T-helper 17 cell (primary cell): ENCODE measurements at places on chromosomes 5 and 9.

DNA sequence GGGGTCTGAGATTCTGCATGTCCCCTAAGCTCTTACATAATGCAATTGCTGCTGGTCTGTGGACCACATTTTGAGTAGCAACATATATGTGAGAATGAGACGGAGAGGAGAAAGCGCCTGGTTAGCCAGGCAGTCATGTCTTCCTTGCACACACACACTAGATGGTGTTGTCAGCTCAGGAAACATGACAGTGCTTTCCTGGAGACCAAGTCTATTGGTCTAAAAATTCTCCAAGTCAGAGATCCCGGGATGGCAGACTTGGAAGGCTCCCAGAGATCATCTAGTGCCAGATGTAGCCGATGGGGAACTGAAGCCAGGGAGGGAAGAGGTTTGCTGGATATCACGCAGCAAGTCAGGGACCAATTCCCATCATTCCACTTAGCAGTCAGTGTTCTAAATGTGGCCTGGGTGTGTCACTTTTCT is 53.4 kb downstream of the GALNT12 start:
- no peak for DNase-seq

- no peak for DNase-seq
Measured at GRCh38 chr9:78468231-78468630, 171.3 kb downstream of the PSAT1 start.

- no peak for DNase-seq
Measured at GRCh38 chr5:135642488-135642870, 63.7 kb upstream of the CXCL14 start.

GRCh38 chr9:121736934-121737462 is 85.6 kb downstream of the DAB2IP start:
- DNase-seq: no peak

DNA sequence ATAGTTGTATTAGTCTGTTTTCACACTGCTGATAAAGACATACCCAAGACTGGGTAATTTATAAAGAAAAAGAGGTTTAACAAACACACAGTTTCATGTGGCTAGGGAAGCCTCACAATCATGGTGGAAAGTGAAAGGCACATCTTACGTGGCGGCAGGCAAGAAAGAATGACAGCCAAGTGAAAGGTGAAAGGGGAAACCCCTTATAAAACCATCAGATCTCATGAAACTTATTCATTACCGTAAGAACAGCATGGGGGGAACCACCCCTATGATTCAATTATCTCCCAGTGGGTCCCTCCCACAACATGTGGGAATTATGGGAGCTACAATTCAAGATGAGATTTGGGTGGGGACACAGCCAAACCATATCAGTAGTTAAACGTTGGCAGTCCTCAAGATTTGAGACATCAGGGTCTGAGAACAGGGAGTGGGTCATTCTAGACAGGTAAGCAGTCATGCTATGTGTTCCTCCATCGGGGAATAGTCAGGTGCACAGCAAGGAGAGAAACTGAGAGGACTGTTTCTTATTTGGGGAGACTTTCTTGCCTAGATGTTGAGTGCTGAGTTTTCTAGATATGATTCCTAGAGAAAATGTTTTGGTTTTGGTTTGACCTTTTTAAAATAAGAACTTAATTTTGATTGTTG is 45.8 kb upstream of the ENTREP1 start:
- no peak for DNase-seq

DNA sequence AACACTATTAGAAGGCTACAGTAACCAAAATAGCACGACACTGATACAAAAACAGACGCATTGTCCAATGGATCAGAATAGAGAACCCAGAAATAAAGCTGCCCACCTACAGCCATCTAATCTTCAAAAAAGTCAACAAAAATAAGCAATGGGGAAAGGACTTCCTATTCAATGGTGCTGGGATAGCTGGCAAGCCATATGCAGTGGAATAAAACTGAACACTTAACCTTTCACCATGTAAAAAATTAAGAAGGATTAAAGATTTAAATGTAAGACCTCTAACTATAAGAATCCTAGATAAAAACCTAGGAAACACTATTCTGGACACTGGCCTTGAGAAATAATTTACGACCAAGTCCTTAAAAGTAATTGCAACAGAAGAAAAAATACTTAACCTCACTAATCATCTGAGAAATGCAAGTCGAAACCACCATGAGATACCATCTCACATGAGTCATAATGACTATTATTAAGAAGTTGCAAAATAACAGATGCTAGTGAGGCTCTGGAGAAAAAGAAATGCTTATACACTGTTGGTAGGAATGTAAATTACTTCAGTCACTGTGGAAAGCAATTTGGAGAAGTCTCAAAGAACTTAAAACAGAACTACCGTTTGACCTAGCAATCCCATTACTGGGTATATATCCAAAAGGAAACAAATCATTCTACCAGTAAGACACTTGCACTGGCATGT is 203.3 kb upstream of the CDH9 start:
- no peak for DNase-seq

DNA sequence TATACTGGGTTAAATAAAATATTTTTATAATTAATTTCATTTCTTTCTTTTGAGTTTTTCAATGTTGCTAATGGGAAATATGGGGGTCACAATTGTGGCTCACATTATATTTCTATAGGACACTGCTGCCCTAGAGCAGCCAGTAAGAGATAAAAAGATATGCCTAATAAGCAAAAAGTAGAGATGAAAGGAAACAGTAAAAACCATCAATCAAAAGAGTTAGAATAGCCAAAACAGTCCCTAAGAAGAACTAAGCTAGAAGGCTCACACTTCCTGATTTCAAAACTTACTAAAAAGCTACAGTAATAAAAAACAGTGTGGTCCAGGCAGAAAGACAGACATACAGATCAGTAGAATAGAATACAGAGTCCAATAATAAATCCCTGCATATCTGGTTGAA is 104.4 kb downstream of the FANCC start:
- DNase-seq: no peak

GRCh38 chr5:149426931-149427330 is 47.8 kb upstream of the IL17B start:
- DNase-seq: no peak

DNA sequence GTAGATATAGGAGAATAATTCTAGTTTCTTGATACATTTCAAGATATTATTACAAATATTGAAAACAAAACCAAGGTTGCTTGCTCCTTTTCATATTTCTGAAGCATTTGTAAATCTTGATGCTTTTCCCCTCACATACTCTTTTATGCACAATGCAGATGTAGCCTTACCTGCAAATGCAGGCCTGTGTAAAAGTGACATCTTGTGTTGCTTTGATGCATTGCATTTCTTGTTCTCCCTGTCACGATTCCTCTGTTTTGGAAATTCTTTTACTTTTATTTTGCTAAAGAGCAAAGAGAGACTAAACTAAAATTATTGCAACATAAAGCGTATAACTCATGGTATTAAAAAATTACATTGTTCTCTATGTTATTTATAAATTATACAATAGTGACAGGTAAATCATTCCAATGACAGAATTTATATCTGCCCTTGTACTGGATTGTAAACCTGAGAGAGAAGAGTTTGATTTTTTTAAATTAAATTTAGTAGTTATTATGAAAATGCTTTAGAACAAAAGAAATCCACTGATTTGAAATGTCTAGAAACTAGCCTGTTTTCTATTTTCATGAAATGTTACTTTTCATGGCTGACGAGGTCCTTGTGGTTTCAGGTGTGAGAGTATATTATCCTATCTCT is 970.0 kb downstream of the MAT2B start:
- no peak for DNase-seq

- DNase-seq: no peak
Measured at GRCh38 chr5:118095115-118095514, 893.2 kb downstream of the DTWD2 start.

- no peak for DNase-seq
Measured at GRCh38 chr5:114636271-114636670, 274.4 kb downstream of the KCNN2 start.

DNA sequence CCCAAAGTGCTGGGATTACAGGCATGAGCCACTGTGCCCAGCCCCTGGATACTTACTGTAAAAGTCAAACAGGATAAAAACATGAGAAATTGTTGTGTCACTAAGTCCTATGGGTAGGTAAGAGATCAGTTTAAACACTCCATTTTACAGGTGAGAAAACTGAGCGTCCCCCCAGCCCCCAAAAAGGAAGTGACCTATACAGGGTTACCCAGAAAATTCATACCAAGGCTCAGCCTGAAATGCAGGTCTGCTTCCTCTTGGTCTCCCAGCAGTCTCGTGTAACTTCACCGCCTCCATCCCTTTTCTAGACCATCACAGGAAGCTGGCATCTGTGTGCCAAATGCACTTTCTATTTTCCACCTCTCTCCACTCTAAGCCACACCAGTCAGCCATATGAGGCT is 57.2 kb downstream of the TMOD1 start:
- DNase-seq: no peak

DNA sequence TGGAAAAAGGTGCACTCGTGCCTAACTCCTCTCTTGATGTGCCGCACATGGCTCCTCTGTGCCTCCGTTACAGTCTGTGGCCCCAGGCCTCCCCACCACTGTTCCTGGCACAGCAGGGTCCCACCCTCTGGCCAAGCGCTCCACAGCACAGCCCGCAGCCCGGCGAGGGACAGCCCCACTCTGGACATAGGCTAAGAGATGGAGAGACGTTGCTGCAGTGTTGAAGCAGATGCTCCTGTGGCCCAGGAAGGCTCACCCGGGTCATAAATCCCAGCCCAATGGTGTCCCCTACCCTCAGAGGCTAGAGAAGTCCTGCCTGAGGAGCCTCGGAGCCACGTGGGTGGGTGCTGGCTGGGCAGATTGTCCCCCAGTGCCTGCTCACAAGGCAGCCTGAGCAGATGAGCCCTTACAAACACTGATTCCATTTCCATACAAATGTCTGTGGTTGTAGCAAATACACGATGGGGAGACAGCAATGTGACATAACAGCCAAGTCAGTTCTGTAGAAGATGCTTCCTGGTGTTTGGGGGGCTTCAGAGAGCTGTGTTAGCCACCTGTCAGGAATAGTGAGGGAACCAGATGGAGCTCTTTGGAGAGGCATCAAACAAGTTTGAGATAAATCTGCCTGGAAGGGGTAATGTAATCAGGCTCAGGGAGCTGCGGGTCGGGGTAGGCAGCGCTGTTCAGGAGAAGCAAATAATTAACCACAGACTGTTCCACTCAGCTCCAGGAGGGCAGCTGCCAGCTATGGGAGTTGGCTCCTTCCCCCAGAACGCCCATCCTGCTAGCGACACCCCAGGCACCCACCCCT is 41.7 kb downstream of the C5orf15 start:
- no peak for DNase-seq

DNA sequence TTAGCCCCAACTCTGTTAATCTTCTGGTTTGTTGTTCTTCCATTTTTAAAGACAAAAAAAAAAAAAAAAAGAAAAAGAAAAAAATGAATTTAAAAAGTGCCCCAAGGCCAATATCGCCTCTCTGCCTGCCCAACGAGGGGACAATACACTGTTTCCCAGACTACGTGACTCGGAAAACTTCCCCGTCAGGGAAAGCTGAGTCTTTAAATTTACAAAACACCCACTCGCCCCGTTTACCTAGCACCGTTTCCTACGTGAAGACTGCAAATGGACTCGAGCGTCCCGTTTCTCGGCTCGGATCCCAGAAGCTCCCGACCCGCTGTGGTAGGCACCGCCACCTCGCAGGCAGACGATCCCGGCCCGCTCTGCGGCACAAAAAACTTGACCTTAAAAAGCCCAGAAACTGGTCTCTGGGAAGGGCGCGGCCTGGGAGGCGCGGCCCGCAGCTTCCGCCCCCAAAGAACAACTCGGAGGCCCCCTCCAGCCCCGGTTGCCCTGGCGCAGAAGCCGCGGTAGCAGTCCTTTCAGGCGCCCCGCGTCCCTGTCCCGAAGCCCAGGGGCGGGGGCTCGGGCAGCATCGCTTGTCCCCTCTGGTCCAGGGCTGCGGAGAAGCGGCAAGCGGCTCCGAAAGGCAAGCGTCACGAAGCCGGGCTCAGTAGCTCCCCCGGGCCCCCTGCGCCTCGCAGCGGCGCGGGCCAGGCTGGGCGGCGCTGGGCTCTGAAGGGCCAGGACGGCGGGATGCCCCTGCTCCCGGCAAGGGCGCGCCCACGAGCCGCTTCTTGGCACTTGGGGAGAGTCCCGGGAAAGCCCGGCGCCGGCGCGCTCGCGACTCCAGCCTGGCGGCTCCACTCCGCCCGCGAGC is at the start of gene GCNT4:
GCNT4 (minus strand) TSS at position 367 of the 862 bp plus-strand sequence. CDS start 22,521 bp downstream, outside the sequence.
- DNase-seq: no peak

- DNase-seq: no peak
Measured at GRCh38 chr5:67032921-67033664, 163.5 kb downstream of the CD180 start.

DNA sequence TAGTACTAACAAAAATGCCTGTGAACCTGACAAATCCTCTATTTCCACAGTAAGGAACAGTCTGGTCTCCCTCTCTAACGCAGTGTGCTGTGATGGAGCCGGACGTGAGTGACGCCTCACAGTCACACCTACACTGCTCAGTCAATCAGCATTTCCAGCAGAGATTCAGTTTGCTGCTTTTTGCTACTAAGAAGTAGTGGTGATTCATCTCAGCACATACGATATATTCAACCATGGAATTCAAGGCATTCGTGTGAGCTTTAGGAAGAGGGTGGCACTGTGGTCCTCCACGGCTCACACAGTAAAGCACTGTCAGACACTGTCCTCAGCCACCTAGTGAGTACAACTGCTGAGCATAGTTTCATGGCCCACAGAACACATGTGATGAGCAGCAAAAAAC is 70.9 kb downstream of the SETX start:
- no peak for DNase-seq
